T-helper 22 cell (primary cell): ENCODE measurements at places on chromosomes 12 and 14.

GRCh38 chr12:43281563-43281962 is 270.4 kb downstream of the ADAMTS20 start:
- no peak for DNase-seq

DNA sequence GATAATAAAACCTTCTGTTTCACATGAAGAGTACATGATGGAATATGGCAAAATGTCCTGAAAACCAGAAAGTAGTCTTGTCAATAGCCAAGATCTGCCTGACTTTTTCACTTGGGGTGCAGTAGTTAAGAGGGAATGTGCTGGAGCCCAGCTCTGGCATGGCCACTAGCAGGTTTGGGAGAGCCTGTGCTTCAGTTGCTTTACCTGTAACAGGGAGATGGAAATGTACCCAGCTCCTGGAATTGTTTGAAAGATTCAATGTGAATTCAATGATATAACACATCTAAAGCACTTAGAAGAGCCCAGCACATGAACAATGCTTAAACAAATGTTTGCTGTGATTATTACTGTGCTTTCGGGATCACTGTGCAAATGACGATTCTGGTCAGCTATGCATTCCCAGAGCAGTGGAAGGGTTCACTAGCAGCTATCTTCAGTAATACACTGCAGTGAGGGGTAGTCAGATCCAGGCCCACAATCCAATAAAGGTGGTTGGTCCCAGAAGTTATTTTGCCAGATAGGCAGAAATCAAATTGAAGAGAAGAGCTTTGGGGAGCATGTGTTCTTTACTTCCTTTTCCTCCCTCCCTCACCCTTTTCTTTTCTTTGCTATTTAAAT is 224.9 kb downstream of the APAF1 start:
- DNase-seq: no peak

DNA sequence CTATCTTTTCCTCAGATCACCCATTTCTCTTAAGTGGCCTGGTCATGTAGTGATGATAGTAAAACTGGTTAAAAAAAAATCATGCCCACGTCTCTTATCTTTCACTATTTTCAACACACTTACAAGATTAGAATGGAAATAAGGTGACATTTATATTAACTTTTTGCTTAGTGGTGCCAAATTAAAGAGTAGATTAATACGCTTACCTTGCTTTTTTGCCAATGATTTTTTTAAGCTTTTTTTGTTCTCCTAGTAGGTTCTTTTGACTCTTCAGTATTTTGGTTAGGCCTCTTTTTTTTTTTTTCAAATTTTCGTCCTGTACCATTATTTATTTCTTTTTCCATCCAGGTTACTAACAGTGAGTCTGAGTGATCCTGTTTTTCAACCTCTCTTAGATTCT is 147.9 kb downstream of the PTCSC3 start:
- no peak for DNase-seq

GRCh38 chr14:89139404-89140247 is 277.4 kb downstream of the FOXN3 start:
- DNase-seq: no peak

DNA sequence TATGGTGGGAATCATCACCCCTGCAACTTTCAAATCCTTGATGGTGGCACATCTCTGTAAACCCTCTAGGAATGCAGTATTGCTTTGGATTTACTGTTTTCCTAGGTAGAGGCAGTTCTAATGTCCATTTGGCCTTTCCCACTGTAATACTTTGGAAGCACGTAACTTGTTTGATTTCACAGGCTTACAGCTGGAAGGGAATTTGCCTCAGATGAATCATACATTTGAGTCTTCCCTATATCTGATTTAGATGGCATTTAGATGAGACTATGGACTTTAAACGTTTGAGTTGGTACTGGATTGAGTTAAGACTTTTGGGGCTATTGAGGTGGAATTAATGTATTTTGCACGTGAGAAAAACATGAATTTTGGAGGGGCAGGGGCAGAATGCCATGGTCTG is 35.9 kb downstream of the DAAM1 start:
- no peak for DNase-seq

DNA sequence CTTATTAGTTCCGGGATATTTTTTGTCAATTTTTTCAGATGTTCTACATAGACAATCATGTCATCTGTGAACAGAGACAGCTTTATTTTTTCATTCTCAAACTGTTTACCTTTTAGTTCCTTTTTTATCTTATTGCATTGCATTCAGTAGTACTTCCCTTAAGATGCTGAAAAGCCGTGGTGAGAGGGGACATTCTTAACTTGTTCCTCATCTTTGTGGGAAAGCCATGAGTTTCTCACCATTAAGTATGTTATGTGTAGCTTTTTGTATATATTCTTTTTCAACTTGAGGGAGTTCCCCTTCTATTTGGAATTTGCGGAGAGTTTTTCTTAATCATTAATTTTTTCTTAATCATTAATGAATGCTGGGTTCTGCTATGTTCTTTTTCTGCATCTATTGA is 1727.1 kb upstream of the SEL1L start:
- no peak for DNase-seq

GRCh38 chr12:22677781-22678574 is 53.0 kb downstream of the ETNK1 start:
- no peak for DNase-seq

DNA sequence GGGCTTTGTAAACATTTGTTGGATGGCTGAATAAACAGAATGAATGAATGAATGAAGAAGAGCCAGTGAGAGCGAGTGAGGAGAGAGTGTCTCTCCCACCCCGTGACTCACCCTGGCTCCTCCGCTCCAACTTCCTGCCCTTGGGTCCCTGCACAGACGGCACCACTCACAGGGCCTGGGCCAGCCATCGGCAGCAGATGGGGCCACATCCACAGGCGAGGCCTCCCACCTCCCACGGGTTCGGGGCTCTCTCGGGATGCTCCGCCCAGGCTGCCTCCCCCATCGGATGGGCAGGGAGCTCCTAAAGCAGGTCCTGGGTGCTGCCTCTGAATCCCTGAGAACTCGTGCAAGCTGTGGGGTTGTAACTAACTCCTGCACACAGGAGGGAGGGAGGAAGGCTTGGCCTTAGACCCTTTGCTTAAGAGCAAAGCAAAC is 41.3 kb downstream of the CCNK start:
- DNase-seq: no peak

GRCh38 chr12:69947897-69948296 is 122.9 kb downstream of the MYRFL start:
- no peak for DNase-seq

GRCh38 chr12:28424965-28425364 is 234.7 kb downstream of the CCDC91 start:
- no peak for DNase-seq

- DNase-seq: no peak
These were observed 247.6 kb downstream of the EMP1 start for GRCh38 chr12:13444076-13444475.

GRCh38 chr12:46549527-46550265 is 177.1 kb upstream of the SLC38A2 start:
- DNase-seq: no peak

DNA sequence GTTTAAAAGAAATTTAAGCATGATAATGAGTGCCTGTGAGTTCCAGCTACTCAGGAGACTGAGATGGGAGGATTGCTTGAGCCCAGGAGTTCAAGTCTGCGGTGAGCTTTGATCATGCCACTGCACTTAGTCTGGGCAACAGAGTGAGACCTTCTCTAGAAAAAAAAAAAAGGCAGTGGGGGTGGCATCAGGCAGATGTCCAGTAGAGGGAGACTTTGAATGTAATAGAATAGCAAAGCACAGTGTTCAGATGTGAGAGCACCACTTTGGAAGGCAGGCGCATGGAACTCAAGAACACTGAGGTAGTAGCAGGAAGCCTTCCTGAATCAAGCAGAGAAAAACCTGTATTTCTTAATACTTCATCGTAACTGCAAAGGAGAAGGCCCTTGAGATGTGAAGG is 394.5 kb upstream of the GARIN6 start:
- DNase-seq: no peak

DNA sequence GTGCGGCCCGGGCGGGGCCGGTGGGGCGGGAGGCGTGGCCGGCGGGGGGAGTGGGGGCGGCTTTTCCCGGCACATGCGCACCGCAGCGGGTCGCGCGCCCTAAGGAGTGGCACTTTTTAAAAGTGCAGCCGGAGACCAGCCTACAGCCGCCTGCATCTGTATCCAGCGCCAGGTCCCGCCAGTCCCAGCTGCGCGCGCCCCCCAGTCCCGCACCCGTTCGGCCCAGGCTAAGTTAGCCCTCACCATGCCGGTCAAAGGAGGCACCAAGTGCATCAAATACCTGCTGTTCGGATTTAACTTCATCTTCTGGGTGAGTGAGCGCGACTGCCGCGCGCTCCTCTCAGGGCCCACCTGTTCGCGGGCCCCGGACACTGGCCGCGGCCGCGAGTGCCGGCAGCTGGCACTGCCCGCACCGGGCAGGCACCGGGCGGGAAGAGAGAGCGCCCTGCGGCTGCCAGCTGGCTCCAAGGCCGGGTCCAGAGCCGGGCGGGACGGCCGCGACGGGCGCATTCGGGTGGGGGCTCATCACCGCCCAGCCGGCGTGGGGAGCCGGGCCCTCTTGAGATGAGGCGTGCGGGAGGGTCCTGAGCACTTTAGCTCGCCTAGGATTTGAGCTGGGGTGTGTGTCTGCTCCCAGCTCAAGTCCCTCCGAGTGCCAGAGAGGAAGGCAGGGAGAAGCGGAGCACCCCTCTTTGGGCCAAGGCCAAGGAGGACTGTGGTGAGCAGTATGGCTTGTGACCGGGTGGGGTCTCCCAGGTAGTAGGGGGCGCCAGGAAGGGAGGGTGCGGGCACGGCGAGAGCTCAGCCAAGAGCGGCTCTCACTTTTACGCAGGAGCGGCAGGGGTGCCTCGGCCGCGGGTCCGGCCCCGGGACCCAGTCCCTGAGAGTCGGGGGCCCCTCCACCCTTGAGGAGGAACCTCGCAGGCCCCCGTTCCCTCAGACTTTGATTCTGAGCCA is at the start of gene CD9:
Gene CD9 (plus strand): TSS at position 145 of the 957 bp plus-strand sequence. CDS start 100 bp downstream, at position 245.
- DNase-seq: peak; percentile 5

GRCh38 chr12:66962290-66962689 is 283.4 kb upstream of the GRIP1 start:
- DNase-seq: no peak

DNA sequence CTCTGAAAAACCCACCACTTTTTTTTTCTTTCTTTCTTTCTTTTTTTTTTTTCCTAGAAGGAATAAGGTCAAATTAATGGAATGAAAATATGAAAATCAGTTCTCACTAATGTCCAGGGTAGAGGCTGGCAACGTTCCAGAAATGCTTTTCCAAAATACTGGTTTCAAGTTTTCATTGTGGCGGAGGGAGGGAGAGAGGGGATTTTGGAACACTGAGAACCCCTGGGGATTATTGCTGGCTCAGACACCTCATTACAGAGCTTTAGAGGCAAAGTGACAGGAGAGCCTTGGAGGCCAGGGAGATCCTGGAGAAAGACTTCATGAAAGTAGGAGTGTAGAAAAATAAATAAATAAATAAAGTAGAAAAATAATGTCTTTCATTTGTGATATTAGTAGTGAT is 45.4 kb downstream of the ALX1 start:
- no peak for DNase-seq

GRCh38 chr12:131747276-131748177 is 36.6 kb downstream of the SFSWAP start:
- DNase-seq: no peak

- no peak for DNase-seq
These were observed 10.7 kb downstream of the TMBIM4 start for GRCh38 chr12:66159123-66159522.

- no peak for DNase-seq
These were observed 1.4 kb downstream of the ASIC1 start for GRCh38 chr12:50058743-50059312.

DNA sequence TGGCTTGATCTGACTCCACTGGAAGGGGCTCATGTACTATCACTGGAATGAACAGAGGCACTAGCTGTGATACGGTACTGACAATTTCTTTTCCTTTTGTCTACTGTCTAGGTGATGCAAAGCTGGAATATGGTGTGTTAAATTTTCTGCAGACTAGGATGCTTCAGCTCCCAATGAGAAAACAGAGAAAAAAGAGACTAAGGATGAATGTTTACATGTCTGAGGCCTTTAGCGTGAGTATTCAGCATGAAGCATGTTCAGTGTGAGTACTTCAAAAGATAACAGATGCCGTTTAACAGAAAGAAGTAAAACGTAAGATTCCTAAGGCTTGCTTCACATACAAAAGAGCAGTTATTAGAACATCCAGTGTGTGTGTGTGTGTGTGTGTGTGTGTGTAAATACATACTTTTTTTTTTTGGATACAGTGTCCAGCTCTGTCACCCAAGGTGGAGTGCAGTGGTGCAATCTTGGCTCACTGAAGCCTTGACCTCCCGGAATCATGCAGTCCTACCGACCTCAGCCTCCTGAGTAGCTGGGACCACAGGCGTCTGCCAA is 92.3 kb upstream of the FERMT2 start:
- DNase-seq: no peak

DNA sequence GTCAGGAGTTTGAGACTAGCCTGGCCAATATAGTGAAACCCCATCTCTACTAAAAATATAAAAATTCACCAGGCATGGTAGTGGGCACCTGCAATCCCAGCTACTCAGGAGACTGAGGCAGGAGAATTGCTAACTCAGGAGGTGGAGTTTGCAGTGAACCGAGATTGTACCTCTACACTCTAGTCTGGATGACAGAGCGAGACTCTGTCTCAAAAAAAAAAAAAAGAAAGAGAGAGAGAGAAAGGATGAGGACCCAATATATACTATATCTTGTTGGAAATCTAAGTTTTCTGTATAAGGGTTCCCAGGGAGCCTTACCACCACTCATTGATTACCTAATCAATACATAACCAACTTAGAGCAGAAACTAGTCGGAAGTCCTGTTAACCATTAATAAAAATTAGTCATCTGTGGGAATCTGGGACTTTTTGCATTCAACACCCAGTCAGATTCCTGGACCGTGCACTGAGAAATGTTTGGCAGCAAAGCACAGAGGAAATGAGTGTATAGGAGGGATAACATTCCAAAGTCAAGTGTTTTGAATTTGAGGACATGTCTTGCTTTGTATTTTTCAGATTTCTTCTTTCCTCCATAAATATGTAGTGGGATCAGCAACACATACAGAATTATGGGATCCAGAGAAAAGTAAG is 44.8 kb upstream of the NR2C1 start:
- no peak for DNase-seq

GRCh38 chr14:77142005-77142800 is 612 bp upstream of the ZDHHC22 start:
- no peak for DNase-seq

- DNase-seq: no peak
These were observed 23.3 kb downstream of the CHGA start for GRCh38 chr14:92945959-92946846.

- DNase-seq: no peak
These were observed 310.3 kb downstream of the DPF3 start for GRCh38 chr14:72583316-72584272.

DNA sequence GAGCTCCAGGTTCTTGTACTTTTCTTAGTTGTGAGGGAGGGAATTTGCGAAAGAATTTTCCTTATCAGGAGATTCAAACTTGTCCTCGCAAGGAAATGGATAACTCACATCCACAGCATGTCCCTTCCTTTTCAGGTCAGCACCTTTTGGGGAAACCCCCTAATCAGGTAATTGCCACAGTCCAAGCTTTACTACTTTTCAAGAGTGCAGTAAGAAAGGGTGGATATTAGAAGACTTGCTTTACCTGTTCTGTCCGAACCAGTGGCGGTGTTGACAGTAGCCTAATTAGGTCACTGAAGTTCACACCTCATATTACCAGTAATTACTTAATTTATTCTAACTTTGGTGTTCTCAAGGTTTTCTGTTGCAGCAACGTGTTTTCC is 6.7 kb upstream of the C12orf50 start:
- DNase-seq: no peak
